ENCODE measurements at places on chromosomes 1 and 21.

DNA sequence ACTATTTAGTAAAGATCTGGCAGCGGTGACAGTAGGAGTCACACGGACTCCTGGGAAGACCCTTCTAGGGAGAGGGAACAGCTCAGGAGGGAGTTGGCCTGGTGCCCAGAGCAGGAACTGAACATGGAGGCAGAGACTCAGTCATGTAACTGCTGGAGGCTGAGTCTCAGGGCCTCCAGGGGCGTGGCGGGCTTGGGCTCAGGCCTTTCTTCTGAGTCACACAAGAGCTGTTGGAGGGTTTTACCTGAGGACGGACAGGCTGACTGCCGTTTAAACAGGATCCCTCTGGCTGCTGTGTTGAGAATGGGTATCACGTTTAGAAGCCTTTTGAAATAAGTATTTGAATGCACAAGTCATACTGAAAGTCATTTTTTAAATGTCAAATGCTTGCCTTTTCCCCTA, 7.2 kb upstream of the ETS2 start:
- DNase-seq: no peak

GRCh38 chr1:19009126-19009881, 52.8 kb upstream of the IFFO2 start:
- DNase-seq: no peak

DNA sequence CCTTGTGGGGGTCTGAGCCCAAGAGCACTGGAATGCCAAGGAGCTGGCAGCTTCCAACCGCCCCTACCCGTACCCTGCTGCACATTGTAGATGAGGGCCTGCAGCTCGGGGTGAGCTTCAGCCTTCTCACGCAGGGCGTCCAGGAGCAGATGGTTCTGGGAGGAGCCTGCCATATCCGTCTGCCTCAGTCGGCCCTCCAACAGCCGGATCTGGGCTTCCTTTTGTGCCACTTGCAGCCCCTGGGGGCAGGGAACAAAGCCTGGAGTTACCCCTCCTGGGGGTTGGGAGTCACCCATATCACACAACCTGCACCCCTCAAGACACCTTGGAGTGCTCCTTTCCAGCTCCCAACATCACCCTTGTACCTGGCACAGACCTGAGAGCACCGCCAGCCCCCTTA, 34.8 kb downstream of the KIF21B start:
- DNase-seq: no peak

GRCh38 chr1:177170756-177171535, at the start of gene BRINP2:
Gene BRINP2, plus strand, starts transcription at chr1:177170958. Its CDS starts 58,919 bp downstream, at chr1:177229877.
- no peak for DNase-seq

DNA sequence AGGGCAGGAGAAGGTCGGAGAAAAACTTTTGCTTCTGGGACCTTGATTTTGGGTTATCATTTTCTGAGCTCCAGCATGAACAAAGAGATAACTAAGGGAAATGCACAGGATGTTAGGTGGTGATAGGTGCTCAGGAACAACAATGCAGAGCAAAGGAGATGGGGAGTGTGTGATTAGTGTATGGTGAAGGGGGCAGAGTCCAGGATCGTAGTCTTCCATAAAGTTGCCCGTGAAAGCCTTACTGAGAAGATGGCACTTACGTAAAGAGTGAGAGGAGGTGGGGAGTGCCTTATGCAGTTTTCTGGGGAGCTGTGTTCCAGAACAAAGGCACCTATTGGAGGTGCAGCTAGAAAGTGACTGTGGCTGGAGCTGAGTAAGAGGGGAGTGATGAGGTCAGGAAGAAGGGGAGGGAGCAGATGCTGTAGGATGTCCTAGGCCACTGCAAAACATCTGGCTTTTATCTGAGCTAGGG, 11.6 kb downstream of the KCNK1 start:
- no peak for DNase-seq

GRCh38 chr1:150549496-150550221, 451 bp downstream of the ADAMTSL4 start:
- no peak for DNase-seq

DNA sequence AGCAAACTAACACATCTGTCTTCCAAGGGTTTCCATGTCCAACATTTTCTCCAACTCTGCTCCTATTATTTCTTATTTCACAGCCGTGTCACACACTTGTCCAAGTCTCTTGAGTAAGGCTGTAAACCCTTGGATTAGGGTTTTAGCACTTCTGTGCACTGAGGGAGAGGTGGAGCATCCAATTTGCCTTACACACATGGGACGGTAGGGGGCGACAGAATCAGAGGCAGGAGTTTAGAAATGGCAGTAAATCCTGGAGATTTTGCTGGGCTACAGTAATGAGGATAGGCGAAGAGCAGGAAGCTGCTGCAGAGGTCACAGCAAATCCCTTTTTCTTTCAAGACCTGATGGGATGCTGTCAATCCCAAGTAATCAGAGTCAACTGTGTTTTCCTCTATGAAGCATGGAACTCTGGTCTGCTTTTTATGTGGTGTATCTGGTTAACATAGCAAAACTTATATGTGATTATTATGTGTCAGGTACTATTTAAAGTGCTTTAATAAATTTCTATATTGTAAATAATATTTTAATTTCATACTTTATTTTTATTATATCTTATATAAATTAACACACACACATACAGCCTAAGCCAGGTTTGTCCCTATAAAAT, 15.4 kb upstream of the LCE5A start:
- DNase-seq: no peak
